ENCODE measurements at places on chromosomes 12 and 14.

DNA sequence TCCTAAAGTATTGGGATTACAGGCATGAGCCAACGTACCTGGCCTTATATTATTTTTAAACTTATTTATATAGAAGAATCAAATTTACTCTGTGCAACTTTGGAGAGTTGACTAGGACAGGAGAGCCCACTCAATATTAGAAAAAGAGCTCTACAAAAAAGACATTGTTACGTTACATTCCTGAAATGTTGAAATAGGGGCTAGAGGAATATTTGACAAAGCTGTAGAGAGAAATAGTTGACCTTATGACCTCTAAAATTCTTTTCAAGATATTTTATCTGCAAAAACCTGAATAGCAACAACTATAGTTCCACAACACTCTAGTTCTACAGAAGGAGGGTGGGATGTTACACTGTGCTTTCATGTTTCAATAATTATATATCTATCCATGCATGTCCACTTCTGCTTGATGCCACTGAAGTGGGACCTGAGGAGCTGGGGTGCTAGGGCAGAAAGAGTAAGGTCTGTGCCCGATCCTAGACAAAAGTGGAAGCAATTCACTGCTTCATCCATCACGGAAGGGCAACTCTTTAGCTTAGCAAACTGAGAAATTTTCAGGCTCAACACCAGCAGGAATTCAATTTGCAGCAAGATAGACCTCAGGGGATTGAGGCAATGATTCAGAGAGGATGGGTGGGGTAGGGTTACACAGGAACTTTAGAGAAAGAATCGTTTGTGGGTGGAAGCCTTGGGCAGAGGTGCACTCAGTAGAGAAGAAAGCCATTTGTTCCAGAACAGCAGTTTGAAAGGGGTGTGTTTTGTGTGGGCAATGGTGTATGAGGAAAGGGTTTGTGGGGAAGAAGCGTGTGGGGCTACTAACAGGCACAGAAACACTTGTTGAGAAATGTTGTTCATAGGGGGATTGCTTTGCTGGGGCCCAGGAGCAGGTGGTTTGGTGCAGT is 16.0 kb upstream of the RNASE10 start:
- no peak for DNase-seq

- DNase-seq: no peak
Observed at GRCh38 chr14:77141214-77142004, at the start of gene ZDHHC22. ZDHHC22 (minus strand) TSS chr14:77141791; CDS start chr14:77139738, 2,053 bp downstream.

GRCh38 chr14:81147140-81147897 is 73.4 kb downstream of the GTF2A1 start:
- DNase-seq: no peak

GRCh38 chr12:108610856-108611605 is 13.1 kb upstream of the TMEM119 start:
- no peak for DNase-seq

DNA sequence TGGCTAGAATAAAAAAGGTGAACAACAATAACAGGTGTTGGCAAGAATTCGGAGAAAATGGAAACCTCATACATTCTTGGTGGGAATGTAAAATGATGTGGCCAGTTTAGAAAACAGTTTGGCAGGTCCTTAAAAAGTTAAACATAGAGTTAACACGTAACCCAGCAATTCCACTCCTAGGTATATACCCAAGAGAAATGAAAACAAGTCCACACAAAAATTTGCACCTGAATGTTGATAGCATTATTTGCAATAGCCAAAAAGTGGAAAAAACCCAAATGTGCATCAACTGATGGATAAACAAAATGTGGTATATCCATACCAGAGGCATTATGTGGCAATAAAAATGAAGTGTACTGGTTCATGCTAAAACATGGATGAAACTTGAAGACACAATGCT is 2.3 kb upstream of the MYO1H start:
- DNase-seq: no peak

GRCh38 chr12:27966870-27967269 is 5.7 kb downstream of the PTHLH start:
- no peak for DNase-seq

Data from NCI-H774 (cell line).